ENCODE measurements at places on chromosomes 4 and X.

DNA sequence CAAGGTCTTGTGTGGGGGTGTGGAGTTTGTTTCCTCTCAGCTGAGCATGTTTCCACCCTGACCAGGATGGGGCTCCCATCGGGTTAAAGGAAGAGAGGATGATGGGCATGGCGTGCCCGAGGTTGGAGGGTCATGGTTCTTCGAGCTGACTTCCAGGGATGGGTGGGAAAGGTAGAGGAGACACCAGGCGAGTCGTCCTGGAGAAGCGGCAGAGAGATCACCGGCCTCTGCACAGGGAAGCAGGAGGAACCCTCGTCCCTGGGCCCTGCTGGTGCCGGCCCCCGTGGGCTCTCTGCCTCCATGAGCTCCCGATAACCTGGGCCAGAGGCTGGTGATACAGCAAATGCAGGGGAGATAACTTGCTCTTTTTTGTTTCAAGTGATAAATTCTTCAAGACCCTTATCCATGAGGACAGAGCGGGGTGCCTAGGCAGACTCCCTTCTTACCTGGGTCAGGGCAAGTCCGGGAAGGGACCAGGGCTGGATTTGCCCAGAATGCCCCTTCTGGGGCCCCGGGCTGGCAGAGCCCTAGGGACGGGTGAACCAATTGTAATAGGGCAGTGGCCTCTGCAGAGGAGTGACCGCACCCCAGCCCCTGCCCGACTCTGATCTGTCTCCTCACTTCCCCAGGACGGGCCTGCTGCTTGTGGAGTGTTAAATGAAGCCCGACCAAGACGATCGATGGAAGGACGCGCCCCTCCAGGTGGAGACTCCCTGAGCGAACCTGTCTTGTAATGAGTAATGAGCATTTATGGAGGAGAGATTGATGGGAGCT lies 63.0 kb downstream of the CPZ start:
- DNase-seq = no peak

- no peak for DNase-seq
Measured at GRCh38 chrX:3442691-3443090, 96.2 kb upstream of the MXRA5 start.

GRCh38 chr4:48604041-48604440 lies 114.0 kb downstream of the ZAR1 start:
- DNase-seq = no peak

GRCh38 chr4:3220476-3221183 lies 28.3 kb upstream of the MSANTD1 start:
- DNase-seq = no peak

GRCh38 chrX:145729635-145730034 lies 88.0 kb upstream of the SLITRK2 start:
- no peak for DNase-seq

Measured in H9 (cell line).